ENCODE measurements at places on chromosomes 5 and 9. TPM values are rescaled to one million over a fixed set of nuclear protein-coding genes. Genes with fewer than 3 reads are reported as not detected.
A peak's percentile ranks its signal among the peaks of the same experiment; 100 is the strongest.

FOXE1 gene
- not detected for total RNA-seq

CER1 gene
- total RNA-seq: not detected

IL4 gene
- total RNA-seq: 2.1 TPM

BTNL3 gene
- total RNA-seq: not detected

CCL21 gene
- not detected for total RNA-seq

GABRP gene
- not detected for total RNA-seq

SPATA31D4 gene
- total RNA-seq: not detected

ARSI gene
- total RNA-seq: not detected

CKMT2 gene
- total RNA-seq: not detected

DNA sequence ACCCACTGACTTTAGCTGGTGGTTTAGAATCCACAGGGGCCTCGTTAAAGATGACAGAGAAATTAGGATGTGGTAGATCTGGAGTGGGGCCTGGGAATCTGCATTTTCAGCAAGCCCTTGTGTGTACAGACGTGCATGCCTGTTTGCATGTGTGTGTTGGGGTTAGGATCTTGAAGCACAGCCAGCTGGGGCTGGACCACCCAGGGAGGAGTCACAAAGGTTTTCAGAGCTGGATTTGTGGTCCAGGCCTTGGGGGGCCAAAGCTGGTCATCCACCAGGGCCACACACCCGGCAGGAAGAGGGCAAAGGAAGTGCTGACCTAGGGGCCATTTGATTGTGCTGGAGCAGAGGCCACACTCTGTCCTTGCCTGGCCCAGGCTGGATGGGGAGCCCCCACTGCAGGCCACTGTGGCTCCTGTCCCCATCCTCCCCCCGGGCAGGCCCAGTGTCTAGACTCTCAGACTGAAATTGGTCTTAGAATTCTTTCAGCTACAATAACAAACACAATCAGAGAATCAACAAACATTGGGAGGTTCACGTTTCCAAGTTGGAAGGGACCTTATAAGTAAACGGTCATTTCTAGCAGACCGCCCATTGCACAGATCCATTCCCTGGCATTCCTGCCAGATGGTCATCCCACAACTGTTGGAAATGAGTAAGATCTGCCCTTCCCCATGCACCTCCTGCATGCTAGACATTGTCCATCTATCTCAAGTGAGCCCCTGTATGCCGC is 10.3 kb downstream of the CDX1 start:
- no peak for DNase-seq

GRCh38 chr5:165574100-165574499 is 2068.7 kb downstream of the MAT2B start:
- no peak for DNase-seq

GRCh38 chr5:76642390-76643040 is 19.3 kb upstream of the F2RL2 start:
- no peak for DNase-seq

- DNase-seq: no peak
These were observed at the start of gene ABCA2 for GRCh38 chr9:137027369-137028262. Gene ABCA2 (minus strand): TSS chr9:137028237. CDS start chr9:137028140, 97 bp downstream.

DNA sequence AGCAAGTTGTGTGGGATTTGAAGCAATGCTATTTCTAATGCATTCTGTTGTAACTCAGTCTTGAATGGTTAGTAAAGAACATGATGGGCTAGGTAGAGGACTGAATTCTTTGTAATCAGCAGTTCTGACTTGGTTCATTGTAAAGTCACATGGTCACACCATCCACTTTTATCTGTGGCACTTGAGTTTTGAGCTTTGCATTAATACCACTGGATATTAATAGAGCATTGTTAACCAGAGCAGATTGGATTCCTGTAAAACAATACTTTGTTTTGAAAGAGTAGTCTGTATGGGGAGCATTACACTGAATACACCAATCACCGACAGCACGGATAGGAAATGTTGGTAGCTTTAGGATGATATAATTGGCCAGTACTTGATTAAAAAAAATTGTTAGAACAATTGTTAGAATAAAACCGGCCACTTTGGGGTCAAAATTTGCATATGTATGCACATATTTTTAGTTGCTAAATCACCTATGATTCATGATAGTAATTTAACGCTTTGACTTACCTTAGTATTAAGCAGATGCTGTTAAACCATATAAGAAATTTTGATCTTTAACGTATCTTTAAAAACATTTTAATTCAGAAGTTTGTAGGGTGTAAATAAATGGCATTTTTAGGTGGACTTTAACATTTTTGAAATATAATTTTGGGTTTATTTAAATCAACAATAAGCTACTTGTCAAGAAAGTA is 17.4 kb downstream of the SLC12A2 start:
- no peak for DNase-seq

DNA sequence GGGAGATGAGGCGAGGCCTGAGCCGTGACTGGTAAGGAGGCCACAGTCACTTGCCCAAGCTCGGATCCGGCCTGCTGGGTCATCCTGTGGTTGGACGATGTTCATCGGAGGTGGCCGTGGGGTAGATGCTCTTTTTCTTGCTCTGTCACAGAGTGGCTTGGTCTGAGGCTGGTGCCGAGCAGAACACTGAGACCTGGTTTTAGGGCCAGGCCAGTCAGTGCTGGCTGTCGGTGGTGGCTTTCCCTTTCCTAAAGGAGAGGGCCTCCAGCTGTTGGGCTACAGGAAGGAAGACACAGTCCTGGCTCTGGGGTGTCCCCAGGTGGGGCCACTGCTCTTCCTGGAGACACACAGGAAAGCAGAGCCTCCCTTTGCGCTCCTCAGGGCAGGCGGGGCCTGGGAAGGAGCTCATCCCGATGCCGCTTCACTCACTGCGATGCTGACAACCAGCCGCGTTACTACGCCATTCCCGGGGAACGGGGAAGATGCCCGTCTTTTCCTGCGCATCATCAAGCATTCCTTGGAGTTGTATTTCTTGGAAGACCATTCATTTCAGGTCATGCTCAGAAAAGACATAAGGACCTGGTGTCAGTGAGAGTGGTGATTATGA is 254.8 kb upstream of the IRX4 start:
- DNase-seq: no peak

DNA sequence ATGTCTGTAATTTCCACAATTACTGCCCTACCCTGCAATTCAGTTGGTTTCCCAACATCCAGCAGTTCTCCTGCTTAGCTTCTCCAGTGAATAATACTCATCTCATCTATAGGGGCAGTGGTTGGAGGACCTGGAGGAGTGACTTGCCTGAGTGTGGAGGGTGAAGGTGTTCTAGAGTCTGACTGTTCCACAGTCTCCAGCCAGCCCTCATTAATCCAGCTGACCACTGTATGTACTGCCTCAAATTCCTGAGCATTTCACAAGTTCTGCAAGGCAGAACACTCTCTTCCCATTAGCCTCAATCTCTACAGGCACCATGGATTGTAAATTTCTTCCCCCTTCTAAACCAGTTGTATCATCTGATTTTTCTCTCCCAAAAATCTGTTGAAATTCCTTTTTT is 147.4 kb upstream of the NFIL3 start:
- DNase-seq: no peak

DNA sequence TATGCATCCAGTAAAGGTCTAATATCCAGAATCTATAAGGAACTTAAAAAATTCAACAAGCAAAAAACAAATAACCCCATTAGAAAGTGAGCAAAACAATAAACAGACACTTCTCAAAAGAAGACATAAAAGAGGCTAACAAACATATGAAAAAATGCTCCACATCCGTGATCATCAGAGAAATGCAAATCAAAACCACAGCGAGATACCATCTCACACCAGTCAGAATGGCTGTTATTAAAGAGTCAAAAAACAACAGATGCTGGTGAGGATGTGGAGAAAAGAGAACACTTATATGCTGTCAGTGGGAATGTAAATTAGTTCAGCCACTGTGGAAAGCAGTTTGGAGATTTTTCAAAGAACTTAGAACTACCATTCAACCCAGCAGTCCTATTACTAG is 86.1 kb downstream of the WWC1 start:
- peak; percentile 80 for DNase-seq

DNA sequence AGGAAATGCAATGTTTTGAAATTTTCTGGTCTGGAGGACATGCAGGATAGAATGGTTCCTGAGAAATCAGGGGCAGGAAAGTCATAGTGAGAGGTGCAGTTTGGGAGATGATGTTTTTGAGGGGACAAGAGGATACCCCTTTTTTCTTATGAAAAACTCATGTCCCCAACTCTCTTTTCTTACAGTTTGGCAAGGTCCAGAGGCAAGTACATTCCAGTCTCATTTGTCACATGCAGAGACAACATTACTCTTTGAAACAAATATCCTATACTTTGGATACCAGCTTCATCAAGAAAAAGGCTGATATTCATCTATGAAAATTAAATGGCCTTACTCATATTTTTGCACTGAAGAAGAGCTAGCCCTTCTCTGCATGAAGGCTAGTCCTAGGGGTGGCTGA is 48.2 kb downstream of the EQTN start:
- DNase-seq: no peak

DNA sequence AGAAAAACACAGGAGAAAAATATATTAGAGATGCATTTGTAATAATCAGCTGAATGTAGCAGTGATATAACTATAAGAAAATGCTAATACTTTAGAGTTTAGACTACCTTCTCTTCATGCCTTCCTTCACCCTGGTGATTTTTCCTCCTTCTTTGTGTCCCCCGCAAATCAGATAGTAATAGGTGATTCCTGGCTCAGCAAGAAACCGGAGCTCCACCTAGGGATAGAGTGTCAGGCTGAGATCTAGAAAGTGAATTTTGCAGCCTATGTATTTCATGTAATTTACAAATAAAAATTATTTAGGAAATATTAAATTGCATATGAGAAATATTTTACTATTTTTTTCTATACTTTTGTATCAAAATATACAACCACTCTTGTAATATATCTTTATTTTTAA is 109.8 kb upstream of the ST8SIA4 start:
- no peak for DNase-seq
